Activated CD4-positive, alpha-beta memory T cell treated with anti-CD3 and anti-CD28 coated beads for 36 hours (primary cell): ENCODE measurements at places on chromosomes 7 and 10. TPM values are rescaled to one million over a fixed set of nuclear protein-coding genes. Genes with fewer than 3 reads are reported as not detected.

DNA sequence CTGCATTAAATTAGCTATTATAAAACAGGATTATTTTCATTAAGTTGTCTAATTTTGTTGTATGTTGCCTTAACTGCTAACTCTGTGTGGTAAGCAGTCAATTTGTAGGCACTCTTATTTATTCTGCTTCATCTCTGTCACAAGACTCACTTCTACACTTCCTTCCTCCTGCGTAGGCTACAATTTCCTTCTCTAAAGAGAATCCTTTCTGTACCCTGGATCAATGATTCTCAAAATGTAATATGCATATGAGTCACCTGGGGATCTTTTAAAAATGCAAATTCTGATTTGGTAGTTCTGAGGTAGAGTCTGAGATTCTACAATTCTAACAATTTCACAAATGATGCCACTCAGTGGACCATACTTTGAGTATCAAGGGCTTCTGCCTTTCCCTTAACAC is 4.4 kb upstream of the UBE2D1 start:
- H3K27ac ChIP-seq = no peak overlapping the region
- H3K4me3 ChIP-seq = no peak overlapping the region
- H3K36me3 ChIP-seq = peaks cover under 1% of the 10 kb centered on the region
- DNase-seq = no peak
- peaks cover 6% of the 10 kb centered on the region for H3K27me3 ChIP-seq

Gene NPFFR1
- total RNA-seq = not detected

DNA sequence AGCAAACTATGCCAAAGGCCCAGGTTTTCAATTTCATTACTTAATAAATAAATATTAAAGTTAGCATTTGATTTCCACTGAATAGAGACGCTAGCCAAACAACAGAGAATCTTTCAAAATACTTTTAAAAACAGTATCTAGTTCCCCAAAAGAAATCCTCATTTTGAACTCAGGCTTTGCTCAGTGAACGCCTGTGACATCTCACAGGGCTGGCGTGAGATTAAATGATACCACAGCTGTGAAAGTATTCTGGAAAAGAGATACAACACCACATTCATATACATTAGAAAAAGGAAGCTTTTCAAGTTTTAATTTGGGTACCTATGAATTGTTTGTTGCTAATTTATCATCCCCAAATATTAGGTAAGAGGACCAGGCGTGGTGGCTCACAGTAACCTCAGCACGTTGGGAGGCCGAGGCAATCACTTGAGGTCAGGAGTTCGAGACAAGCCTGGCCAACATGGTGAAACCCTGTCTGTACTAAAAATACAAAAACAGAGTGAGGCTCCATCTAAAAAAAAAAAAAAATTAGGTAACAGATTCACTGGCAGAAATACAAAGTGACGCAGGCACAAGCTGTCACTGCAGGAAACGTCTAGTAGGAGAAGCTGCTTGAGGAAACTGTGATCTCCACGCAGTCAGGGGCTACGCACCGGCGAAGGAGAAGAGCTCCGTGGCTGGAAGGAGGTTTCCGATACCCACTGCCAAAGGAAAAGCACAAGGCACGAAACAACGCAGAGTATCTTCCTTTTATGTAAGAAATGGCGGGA is 50.0 kb downstream of the AMZ1 start:
- H3K4me3 ChIP-seq = no peak overlapping the region
- peaks cover 3% of the 10 kb centered on the region for H3K36me3 ChIP-seq
- H3K27me3 ChIP-seq = no peaks in the 10 kb centered on the region
- DNase-seq = peak; percentile 4

DNA sequence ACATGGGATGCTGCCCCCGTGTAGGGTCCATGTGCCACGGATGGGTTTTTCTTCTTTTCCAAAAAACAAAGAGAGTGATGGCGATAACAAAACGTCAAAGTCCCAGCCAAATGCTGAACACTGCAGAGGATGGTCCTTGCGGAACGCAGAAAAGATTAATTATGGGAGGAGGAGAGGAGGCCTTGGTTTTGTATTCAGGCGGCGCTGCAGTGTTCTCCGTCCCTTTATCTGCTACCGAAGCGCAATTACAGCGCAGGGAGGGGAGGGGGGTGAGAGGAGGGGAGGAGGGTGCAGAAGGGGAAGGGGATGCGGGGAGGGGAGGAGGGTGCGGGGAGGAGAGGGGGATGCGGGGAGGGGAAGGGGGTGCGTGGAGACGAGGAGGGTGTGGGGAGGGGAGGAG is 131.8 kb upstream of the PRKCQ start:
- H3K27ac ChIP-seq = no peak overlapping the region
- no peaks in the 10 kb centered on the region for H3K36me3 ChIP-seq
- H3K27me3 ChIP-seq = peaks cover 29% of the 10 kb centered on the region
- DNase-seq = no peak
- H3K4me1 ChIP-seq = peaks cover 6% of the 10 kb centered on the region

- H3K27me3 ChIP-seq = peaks cover 11% of the 10 kb centered on the region
- peak; percentile 60 for DNase-seq
- H3K27ac ChIP-seq = peak overlapping the region; percentile 94
Measured at GRCh38 chr7:5526100-5526905, 102.7 kb upstream of the TNRC18 start.

DNA sequence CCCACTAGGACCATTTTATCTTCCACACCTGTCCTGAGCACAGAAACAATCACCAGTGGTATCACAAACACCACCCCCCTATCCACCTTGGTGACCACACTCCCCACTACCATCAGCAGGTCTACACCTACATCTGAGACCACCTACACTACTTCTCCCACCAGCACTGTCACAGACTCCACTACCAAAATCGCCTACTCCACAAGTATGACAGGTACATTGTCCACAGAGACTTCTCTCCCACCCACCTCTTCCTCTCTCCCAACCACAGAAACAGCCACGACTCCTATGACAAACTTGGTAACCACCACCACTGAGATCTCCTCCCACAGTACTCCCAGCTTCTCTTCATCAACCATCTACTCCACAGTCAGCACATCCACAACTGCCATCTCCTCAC is 3.3 kb downstream of the MUC3A start:
- peaks cover 13% of the 10 kb centered on the region for H3K27me3 ChIP-seq
- no peak overlapping the region for H3K27ac ChIP-seq
- H3K4me3 ChIP-seq = no peak overlapping the region
- H3K4me1 ChIP-seq = no peaks in the 10 kb centered on the region
- DNase-seq = peak; percentile 35
